ENCODE measurements at places on chromosomes 2 and 18.

- DNase-seq, result no peak
These were observed 53.1 kb upstream of the NRP2 start for GRCh38 chr2:205629091-205629776.

- peak; percentile 50 for DNase-seq
These were observed 67.9 kb downstream of the RHOB start for GRCh38 chr2:20514596-20515269.

GRCh38 chr18:11668441-11669169 lies 20.5 kb upstream of the GNAL start:
- DNase-seq, result no peak

GRCh38 chr2:147855977-147856376 lies 11.1 kb downstream of the ACVR2A start:
- no peak for DNase-seq

DNA sequence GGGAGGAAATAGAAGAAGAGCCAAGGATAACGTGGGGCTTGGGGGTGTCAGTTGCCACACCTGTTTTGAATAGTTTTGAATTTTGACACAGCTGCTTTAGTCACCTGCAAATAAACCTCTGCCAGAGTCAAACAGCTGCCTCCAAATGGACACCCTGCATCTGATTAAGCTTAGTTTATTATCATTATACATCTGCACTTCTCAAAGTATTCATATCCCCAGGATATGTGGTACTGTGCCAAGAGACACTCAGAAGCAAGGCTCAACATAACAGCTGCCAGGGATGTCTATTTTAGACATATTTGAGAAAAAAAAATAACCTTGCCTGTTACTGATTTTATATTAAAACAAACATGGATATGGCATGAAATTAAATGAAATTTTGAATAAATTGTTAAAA lies 122.5 kb upstream of the WDR75 start:
- peak; percentile 41 for DNase-seq

- no peak for DNase-seq
These were observed 240.3 kb downstream of the ZNF521 start for GRCh38 chr18:25111377-25112288.

- DNase-seq, result no peak
These were observed 97.4 kb upstream of the B3GNT7 start for GRCh38 chr2:231298091-231298490.

- no peak for DNase-seq
These were observed 8.2 kb downstream of the SLC35F6 start for GRCh38 chr2:26772064-26773001.

- DNase-seq, result no peak
These were observed 37.1 kb upstream of the TNFRSF11A start for GRCh38 chr18:62287781-62288664.

DNA sequence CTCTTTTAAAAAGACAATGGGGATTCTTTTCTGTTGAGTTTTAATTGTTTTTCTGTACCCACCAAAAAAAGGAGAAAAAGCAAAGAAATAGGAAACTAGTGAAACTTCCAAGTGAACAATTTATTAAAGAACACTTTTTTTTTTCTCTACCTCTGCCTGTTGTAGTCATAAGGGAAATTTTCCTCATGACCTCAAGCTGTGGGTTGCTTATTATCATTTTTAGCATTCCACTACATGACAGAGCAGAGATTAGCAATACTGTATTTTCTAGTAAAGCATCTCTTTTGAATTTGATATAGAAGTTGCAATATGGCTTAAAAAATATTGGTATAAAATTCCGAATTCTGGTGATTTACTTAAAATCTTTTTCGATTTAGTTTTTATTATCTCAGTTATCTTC lies 87.9 kb upstream of the LRRTM1 start:
- DNase-seq, result no peak

DNA sequence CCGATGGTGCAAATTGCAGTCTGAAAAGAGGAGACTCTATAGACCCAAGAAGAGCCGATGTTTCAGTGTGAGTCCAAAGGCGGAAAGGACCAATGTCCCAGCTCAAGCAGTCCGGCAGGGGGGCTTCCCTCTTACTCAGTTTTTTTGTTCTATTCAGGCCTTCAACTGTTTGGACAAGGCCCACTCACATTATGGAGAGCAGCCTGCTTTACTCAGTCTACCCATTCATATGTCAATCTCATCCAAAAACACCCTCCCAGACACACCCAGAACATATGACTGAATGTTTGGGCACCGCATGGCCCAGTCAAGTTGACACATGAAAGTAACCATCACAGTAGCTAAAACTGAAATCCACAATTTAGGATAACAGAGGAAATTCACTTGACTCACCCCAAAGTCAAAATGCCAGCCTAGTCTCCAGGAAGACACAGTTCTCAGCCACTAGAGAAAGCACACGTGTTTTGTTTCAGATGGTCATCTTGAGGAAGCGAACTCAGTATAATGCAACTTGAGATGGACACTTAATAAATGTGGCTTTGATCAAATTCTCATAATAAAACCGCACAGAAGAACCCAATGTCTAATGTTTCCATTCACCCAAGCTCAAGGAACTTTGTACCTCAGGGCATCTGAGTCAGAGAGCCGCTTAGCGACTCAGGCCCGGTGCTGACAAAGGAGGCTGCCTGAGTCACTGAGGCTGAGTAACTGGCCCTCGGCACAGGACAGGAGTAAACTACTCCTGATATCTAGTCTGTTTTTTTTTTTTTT lies 2.4 kb downstream of the FHL2 start:
- DNase-seq, result no peak

GRCh38 chr2:145760781-145761649 lies 1241.1 kb upstream of the ZEB2 start:
- DNase-seq, result no peak

GRCh38 chr2:202944408-202944807 lies 32.3 kb downstream of the CARF start:
- DNase-seq, result no peak

- DNase-seq, result no peak
These were observed 638.6 kb upstream of the ID2 start for GRCh38 chr2:8043295-8043694.

GRCh38 chr2:238488347-238488826 lies 61.7 kb downstream of the ASB1 start:
- no peak for DNase-seq

GRCh38 chr2:120660771-120661459 lies 74.8 kb upstream of the GLI2 start:
- no peak for DNase-seq

DNA sequence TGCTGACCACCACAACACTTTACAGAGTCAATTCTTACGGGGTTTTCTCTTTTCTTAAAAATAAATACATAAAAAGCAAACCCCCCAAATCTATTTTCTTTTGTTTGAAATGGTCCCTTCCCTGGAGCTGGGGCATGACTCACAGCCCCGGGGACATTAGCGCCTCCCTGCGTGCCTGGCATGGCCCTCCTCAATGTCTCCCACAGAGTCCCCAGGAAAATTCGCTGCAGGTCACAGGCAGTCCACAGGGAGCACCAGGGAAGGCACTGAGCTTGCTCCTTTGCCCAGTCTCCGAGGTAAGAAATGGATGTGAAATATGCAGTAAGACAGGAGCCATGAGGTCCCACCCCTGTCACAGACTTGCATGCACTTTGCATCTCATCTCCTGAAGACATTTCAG lies 142.5 kb downstream of the LAMA1 start:
- DNase-seq, result no peak

- DNase-seq, result no peak
These were observed 31.7 kb upstream of the TTC32 start for GRCh38 chr2:19933351-19933981.

DNA sequence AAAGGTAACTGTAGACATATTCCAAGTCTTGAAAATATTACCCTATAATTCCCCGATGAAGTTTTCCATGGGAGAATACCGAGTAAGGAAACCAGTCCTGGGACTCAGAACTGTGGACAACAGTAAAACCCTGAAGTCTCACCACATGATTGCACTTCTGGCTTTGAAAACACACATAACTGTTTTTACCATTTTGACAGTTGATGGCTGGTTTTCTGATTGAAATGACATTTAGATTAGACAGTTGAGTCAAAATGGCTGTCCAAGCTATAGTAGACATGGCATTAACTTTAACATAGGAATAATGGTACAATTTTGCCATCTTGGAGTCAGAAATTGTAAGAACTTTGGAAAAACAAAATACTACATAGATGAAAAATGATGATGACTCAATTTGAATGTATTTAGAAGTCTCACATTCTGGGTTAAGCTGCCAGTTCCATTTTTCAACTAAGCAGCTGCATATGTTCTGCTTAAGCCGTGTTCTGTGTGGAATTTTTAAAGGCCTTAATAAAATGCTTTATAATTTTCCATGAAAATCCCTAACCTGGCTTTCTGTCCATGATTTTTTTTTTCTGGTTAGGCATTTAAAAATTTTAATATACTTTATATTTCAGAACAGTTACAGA lies 38.3 kb upstream of the WIPF1 start:
- DNase-seq, result no peak

- no peak for DNase-seq
These were observed 28.2 kb downstream of the DCC start for GRCh38 chr18:52367953-52368742.

DNA sequence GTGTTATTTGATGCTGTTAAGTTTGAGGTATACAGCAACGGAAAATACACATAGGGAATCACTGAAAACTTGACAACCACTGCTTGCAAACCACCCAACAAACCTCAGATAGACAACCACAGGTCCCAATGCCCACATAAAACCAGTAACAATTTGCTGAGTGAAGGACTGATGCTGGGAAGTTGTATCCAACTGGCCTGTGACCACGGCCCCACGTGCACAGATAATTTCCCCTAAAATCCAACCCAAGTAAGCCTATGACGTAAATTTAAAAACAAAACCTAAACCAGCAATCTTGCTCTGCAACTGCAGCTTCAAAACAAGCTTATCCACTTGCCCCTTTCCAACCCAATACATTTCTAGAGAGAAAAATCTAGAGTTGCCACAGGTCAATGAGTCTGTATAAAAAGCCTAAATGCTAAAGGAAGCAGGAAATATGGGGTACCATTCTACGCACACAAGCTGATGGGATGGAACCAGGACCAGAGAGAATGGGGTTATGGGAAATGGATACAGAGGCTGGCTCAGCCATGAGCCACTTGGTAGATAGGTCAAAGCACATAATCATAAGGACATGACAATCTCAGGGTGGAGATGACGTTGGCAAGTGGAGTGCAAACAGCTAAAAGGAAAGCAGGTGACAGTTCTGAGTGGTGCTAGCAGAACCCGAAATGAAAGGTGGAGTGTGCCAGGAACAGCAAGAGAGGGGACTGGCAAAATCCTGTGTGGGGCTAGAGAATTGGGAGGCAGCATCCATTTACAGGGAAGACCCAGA lies 27.8 kb upstream of the CREB1 start:
- DNase-seq, result no peak

- DNase-seq, result no peak
These were observed 166.9 kb upstream of the EPB41L3 start for GRCh38 chr18:5710676-5711075.

GRCh38 chr2:1842945-1843344 lies 98.6 kb upstream of the PXDN start:
- DNase-seq, result no peak

DNA sequence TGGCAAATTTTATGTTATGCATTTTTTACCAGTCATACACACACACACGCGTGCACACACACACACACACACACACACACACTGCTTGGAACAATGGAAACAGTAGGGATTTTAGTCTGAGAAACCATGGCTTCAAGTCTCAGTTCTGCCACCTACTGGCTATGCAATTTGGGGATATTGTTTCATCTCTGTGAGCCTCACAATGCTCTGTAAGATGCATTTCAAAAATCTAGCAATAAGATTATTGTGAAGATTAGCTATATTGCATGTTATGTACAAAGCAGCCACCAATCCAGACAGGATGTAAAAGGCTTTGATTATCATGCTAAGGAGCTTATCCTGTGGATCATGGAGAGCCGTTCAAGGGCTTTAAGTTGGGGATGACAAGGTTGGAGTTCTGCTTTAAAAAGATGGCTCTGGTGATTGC lies 401.4 kb downstream of the NBAS start:
- DNase-seq, result no peak
